Right lobe of liver (tissue), 6 donors: ENCODE measurements at places on chromosomes 4 and X. TPM values are rescaled to one million over a fixed set of nuclear protein-coding genes. Genes with fewer than 3 reads are reported as not detected.
A peak's percentile ranks its signal among the peaks of the same experiment; 100 is the strongest.

GRCh38 chr4:132417220-132417619 is 731.9 kb upstream of the PCDH10 start:
- DNase-seq: no peak
- no peaks in the 10 kb centered on the region for H3K27me3 ChIP-seq
- H3K4me3 ChIP-seq: no peak overlapping the region
- H3K27ac ChIP-seq: no peak overlapping the region

- peaks cover 16% of the 10 kb centered on the region for H3K4me1 ChIP-seq
- DNase-seq: no peak
- H3K27ac ChIP-seq: peak overlapping the region; percentile 81
- H3K27me3 ChIP-seq: no peaks in the 10 kb centered on the region
- peak overlapping the region; percentile 93 for H3K4me3 ChIP-seq
- no peaks in the 10 kb centered on the region for H3K36me3 ChIP-seq
Observed at GRCh38 chr4:88522702-88523324, 763 bp downstream of the PYURF start.

- H3K4me1 ChIP-seq: no peaks in the 10 kb centered on the region
- H3K27ac ChIP-seq: no peak overlapping the region
- peak; percentile 18 for DNase-seq
Observed at GRCh38 chr4:54439831-54440243, 210.7 kb downstream of the PDGFRA start.

- H3K27ac ChIP-seq: no peak overlapping the region
- H3K27me3 ChIP-seq: no peaks in the 10 kb centered on the region
- H3K36me3 ChIP-seq: no peaks in the 10 kb centered on the region
- no peak for DNase-seq
- H3K4me1 ChIP-seq: no peaks in the 10 kb centered on the region
Observed at GRCh38 chr4:19368800-19369199, 882.9 kb upstream of the SLIT2 start.

DNA sequence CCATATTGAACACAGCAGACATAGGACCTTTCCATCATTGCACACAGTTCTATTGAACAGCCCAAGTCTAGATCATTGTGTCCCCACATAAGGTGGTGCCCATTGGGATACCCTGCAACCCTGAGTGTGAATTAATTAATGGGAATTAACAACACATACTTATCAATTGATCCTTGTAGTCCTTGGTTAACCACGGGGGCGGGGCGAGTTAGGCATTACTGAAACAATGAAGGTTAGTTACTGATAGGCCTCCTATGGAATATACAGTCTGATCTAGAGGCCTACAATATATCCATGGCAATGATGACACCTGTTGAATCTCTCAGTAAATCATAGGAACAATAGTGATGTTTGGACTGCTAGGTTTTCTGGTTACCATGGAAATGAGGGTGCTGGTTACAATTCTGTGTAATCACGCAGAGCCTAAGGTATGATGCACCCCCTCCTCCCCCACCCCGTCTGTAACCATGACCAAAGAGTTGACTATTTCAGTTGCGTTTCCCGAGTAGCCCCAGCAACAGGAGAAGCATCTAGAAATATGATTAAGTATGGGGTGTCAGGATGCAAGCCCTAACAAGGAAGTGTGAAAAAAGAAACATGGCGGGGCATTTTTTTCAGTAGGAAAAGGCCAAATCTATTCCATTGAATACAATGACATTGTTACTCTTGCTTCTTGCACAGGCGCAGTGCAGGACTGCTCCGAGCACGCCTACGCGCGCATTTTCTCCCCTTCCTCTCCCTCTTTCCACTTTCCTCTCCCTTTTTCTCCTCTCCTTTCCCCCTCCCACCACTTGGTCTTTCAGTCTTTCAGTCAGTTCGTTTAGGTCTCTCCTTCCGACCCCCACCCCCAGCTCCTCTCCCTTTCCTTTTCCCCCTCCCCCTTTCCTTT is 677 bp upstream of the NONO start:
- H3K27me3 ChIP-seq: no peaks in the 10 kb centered on the region
- H3K27ac ChIP-seq: peak overlapping the region; percentile 69
- no peaks in the 10 kb centered on the region for H3K36me3 ChIP-seq
- H3K4me1 ChIP-seq: no peaks in the 10 kb centered on the region
- no peak for DNase-seq
- peak overlapping the region; percentile 29 for H3K4me3 ChIP-seq

DNA sequence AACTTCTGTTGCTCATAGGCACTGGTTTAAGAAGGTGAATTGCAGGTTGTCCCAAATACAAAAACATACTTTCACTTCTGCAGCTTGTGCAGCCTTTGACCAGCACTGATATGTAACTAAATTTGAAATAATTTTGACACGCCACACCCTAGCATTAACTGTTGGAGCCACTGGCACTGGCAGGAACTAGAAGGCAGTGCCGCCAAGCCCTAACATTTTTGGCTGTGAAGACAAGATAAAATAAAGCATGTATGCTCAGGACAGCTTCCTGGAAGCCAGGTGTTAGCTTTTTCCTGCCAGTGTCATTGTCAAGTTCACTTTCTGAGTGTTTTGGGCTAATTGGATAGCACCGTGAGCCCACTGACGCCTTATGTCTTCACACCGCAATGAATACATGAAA is 65.3 kb upstream of the FBXW7 start:
- no peaks in the 10 kb centered on the region for H3K4me1 ChIP-seq
- H3K4me3 ChIP-seq: no peak overlapping the region
- H3K36me3 ChIP-seq: no peaks in the 10 kb centered on the region
- H3K27ac ChIP-seq: no peak overlapping the region
- no peaks in the 10 kb centered on the region for H3K27me3 ChIP-seq
- DNase-seq: no peak

DNA sequence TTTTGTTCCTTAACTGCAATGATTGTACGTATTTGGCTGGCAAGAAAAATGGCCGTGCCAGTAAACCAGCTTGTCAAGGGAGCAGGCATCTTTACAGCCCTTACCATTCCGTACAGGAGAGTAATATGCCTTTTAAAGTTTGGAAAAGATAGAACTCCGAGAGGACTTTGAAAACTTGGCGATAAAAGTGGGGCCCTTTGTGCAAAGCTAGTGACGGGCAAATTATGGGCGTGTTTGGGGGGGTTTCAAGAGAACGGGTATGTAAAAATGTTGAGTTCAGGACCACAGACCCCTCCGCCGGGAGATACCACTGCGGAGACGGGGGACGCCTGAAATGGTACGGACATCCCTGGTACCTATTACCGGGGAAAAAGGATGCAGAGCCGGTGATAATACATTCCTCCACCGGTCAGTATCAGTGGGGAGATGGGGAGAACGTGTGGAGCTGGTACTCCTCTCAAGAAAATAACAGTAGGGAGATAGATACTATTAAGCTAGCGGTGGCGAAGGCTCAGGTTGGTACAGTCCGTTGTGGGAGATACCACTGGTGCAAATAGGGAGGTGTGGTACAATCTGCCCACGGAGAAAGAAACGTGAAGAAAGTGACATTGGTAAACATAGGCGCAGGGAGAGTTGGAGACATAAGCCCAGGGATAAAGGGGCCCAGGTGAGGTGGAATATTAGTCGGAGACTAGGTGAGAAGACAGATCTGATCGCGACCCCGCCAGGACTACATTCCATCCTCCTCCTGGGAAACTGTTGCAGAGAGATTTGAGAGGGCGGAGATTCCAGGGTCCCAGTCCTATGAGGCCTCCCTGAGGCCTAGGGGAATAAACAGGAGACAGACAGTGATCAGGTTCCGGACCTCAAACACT is 14.5 kb downstream of the SPACA5 start:
- DNase-seq: peak; percentile 61
- H3K27ac ChIP-seq: peak overlapping the region; percentile 88
- peak overlapping the region; percentile 56 for H3K4me3 ChIP-seq
- no peaks in the 10 kb centered on the region for H3K27me3 ChIP-seq
- H3K36me3 ChIP-seq: no peaks in the 10 kb centered on the region
- H3K4me1 ChIP-seq: no peaks in the 10 kb centered on the region

DNA sequence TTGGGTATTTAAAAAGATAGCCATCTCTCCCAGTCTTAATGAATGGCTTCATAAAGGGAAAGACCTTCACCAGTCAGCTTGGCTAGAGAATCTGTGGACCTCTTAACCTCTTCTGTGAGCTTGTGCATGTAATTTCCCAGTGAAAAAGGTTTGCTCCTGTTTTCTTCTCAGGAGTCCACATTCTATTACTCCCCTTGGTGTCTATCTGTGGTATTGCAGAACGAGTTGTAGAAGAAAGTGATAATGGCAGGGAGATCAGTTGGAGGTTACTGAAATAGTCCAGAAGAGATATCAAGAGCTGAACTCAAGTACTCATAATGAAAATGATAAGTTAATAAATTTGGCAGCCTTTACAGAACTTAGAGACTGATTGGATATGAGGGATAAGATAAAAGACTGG is 16.5 kb upstream of the VAMP7 start:
- DNase-seq: no peak
- no peaks in the 10 kb centered on the region for H3K36me3 ChIP-seq
- H3K4me3 ChIP-seq: no peak overlapping the region
- H3K27ac ChIP-seq: no peak overlapping the region
- no peaks in the 10 kb centered on the region for H3K4me1 ChIP-seq

DNA sequence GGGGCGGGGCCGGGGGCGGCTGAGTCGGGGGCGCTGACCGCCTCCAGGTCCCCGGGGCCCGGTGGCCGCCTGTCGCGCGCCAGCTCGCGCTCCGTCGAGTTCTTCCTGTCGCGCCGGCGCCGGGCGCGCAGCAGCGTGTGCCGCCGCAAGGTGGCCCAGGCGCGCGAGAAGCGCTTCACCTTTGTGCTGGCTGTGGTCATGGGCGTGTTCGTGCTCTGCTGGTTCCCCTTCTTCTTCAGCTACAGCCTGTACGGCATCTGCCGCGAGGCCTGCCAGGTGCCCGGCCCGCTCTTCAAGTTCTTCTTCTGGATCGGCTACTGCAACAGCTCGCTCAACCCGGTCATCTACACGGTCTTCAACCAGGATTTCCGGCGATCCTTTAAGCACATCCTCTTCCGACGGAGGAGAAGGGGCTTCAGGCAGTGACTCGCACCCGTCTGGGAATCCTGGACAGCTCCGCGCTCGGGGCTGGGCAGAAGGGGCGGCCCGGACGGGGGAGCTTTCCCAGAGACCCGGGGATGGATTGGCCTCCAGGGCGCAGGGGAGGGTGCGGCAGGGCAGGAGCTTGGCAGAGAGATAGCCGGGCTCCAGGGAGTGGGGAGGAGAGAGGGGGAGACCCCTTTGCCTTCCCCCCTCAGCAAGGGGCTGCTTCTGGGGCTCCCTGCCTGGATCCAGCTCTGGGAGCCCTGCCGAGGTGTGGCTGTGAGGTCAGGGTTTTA is 1.5 kb downstream of the ADRA2C start:
- DNase-seq: no peak
- H3K36me3 ChIP-seq: no peaks in the 10 kb centered on the region
- H3K4me1 ChIP-seq: peaks cover 3% of the 10 kb centered on the region
- H3K4me3 ChIP-seq: no peak overlapping the region
- H3K27me3 ChIP-seq: no peaks in the 10 kb centered on the region
- H3K27ac ChIP-seq: no peak overlapping the region

Gene CTPS2
- total RNA-seq: 7.5 TPM

Gene CXXC4
- total RNA-seq: 0.87 TPM

Gene SULT1E1
- total RNA-seq: 11.0 TPM

Gene ODAPH
- not detected for total RNA-seq
